ENCODE measurements at places on chromosomes 12 and 14. TPM values are rescaled to one million over a fixed set of nuclear protein-coding genes. Genes with fewer than 3 reads are reported as not detected.

- DNase-seq, result no peak
Measured at GRCh38 chr12:76029982-76030340, 1.6 kb downstream of the PHLDA1 start.

LRTM2 gene
- not detected for total RNA-seq

DNA sequence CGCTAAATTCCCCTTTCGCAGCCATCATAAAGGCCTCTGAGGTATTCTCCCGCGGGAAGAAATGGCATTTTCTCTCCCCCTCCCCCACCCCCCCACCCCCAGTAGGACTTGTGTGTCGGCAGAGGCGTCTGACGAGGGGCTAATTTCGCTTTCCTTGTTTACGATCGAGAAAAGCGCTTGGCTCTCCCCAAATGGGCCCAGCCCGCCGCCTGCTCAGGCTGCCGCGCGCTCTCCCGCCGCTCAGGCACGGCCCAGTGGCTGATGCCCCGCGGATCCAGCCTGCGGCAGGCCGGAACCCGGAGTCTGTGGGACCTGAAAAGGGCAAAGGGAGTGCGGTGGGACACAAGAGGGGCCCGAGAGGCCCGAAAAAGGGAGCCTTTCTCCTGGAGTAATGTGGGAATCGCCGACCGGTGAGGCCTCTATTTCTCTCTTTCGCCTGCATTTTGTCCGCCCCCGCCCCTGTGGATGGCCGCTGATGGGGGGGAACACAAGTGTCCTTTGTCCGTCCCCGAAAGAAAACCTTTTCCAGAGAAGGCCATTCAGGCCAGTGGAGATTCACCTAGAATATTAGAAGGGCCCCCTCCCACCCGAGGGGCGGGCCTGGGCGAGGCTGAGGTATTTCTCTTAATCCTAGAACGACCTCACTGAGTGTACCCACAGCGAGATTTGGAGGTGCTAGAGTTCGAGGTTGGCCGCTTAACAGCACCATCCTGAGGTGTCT, 9.0 kb upstream of the HOXC6 start:
- no peak for DNase-seq

PCNX1 gene
- 38.2 TPM for total RNA-seq

DNA sequence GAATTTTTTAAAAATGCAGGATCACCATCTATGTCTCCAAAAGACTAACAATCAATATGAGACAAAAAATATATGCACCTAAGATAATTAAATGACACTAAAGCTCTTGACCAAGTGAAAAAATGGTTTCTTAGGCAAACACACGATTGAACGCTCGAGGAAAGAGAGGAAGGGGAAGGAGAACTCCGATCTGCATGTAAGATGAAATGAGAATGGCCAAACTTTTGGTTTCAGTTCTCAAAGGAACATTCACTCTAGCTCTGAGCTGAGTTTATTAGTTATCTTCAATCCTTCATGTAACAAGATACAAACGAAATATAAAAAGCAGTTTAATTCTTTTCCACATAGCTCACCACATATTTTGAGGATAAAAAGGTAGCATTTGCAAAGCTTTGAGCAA, 2.8 kb downstream of the DYRK4 start:
- DNase-seq, result no peak

- no peak for DNase-seq
Measured at GRCh38 chr14:105885561-105886320, 359.4 kb downstream of the TMEM121 start.

GRCh38 chr12:3726456-3726855, 26.5 kb downstream of the CRACR2A start:
- DNase-seq, result peak; percentile 76

DNA sequence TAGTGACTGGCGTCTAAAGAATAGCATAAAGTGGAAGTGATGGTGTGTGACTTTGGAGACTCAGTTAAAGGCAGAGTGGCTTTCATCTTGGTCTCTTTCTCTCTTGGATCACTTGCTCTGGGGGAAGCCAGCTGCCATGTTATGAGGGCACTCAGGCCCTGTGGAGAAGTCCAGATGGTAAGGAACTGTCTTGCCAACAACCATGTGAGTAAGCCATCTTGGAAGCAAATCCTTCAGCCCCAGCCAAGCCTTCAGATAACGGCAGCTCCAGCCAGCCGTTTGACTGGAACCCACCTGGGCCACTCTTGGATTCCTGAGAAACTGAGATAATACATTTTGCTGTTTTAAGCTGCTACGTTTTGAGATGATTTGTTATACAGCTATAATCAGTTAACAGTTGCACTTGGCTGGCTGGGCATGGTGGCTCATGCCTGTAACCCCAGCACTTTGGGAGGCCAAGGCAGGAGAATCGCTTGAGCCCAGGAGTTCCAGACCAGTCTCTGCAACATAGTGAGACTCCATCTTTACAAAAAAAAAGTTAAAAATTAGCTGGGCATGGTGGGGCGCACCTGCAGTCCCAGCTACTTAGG, 7.7 kb upstream of the LRRC23 start:
- DNase-seq, result no peak

DNA sequence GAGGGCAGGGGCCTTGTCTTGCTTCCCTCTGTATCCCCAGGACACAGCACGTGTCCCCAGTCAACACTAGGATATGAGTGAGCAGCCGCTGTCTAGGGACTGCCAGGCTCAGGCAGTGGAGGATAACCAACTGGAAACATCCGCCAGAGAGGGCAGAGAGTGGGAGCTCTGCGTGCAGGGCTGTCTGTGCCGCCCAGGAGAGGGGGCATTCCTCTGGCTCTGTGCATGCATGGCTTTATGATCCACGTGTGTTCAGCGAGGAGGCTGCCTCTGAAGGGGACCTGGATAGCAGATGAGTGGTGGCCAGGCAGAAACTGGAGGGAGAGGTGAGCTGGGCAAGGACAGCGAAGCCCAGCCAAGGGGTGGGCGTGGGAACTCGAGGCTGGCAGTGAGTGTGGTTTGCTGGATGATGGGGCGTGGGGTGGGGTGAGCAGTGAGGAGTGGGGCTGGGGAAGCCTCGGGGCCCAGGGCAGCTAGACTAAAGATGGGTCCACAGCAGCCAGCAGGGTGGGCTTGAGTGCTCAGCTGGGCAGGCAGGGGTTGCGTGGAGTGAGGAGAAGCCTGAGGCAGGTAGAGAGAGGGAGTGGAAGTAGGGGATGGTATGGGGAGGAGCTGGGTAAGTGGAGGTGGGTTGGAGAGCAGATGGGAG, 72.9 kb downstream of the PRIMA1 start:
- DNase-seq, result no peak

DNA sequence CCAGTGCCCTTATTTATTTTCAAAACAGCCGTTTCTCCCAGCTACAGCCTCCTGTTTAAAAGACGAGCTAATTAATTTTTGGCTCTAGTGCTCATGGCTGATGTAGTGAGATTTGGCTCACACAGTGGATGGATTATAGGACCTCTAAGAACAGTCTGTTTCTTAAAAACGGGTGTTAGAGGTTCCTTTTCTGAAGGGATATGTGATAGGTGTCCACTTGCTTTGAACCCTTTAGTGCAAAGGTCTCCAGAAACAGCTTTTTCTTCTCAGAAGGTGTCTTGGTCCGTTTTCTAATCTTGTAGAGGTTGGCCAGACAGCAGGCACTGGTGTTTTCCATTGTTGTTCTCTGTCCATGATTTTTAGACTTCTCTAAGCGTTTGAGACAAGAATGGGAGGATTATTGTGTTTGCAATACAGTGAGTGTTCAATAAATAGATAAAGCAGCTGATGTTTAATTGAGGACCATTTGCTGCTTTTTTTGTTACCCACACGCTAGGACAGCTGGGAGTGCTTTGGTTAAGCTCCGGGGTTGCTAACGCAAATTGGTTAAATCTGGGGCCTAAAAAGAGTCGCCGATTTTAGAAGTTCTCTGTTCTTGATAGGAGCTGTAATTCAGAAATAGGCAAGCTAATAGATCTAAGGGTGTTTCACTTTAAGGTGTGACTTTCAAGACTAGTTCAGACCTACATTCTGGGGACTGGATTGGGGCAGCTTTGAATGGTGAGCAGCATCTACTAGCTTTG, 1.0 kb downstream of the BORCS5 start:
- no peak for DNase-seq

RXYLT1 gene
- 7.3 TPM for total RNA-seq

GRCh38 chr12:51275088-51275487, 4.9 kb upstream of the SMAGP start:
- DNase-seq, result no peak

FAM181A gene
- total RNA-seq, result not detected

DNA sequence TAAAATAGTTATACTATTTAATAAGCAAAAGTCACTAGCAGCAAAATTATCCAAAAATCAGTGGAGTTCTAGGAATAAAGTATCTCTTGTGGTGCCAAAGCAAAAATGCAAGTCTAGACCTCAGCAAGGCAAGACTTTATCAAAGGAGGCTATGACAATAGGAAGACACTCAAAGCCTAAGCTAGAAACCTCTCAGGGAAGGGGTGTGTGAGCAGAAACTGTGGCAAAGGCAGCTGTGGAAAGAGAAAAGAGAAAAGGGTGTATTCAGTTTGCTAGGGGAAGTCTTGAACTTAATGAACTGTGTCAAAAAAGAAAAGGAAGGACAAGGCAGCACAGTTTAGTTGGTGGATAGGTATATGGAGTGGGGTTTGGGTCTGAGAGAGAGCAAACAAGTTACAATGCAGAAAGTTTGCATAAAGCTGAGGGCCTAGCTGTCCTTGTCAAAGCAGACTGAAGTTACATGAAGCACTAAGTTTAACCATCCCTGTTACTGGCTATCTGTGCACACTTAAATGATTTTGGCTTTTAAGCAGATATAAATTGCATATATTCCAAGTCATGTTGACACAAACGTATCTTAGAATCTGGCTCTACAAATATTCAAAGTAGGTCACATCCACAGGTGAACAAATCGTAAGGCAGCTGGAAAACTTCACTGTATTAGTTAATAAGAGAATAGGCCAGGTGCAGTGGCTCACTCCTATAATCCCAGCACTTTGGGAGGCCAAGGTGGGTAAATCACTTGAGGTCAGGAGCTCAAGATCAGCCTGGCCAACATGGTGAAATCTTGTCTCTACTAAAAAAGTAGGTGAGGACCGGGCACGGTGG, 31.0 kb upstream of the AMN1 start:
- no peak for DNase-seq

- DNase-seq, result no peak
Measured at GRCh38 chr12:6140651-6141447, 16.4 kb upstream of the VWF start.

GRCh38 chr12:43551971-43552559, at the start of gene ADAMTS20:
Gene ADAMTS20 (minus strand): TSS chr12:43552203. CDS start chr12:43551921, 282 bp downstream.
- DNase-seq, result no peak

Data from dermis microvascular lymphatic vessel endothelial cell (primary cell).